ENCODE measurements at places on chromosomes 12 and 14.
A peak's percentile ranks its signal among the peaks of the same experiment; 100 is the strongest.

DNA sequence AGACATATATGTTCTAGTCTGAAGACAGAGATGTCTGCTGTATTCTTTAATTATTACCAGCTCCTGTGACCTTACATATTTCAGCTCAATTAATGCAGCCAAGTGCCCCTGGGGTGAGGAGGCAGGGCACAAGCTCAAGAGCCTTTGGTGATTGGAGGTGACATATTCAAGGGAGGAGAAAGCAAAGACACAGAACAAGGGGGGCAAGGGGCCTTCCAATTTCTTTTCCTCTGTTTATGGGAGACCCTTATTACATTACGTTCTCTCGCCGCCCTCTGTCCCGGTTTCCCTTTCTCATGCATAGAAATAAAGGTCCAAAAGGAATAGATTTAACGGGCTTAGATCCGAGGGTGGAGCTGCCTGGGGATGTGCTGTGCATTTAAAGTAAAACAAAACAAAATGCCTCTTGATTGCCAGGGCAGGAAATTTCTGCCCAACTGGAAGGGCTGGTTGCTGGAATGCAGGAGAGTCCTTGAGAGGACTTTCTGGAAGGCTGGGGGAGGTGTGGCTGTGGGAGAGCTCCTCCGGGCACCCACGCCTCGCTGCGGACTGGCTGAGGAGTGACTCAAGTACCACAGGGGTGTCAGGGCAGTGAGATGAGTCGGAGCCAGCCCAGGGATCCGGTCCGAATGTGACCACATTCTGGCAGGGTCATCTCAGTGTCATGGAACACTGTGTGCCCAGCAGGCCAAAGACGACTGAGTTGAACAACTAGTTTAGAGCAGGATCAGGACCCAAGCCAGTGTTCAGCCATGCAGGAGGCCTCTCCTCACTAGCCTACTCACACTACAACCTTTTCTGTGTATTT, 32.1 kb upstream of the GSG1 start:
- no peak for DNase-seq

- DNase-seq: no peak
Measured at GRCh38 chr14:98606041-98606640, 665.9 kb downstream of the BCL11B start.

DNA sequence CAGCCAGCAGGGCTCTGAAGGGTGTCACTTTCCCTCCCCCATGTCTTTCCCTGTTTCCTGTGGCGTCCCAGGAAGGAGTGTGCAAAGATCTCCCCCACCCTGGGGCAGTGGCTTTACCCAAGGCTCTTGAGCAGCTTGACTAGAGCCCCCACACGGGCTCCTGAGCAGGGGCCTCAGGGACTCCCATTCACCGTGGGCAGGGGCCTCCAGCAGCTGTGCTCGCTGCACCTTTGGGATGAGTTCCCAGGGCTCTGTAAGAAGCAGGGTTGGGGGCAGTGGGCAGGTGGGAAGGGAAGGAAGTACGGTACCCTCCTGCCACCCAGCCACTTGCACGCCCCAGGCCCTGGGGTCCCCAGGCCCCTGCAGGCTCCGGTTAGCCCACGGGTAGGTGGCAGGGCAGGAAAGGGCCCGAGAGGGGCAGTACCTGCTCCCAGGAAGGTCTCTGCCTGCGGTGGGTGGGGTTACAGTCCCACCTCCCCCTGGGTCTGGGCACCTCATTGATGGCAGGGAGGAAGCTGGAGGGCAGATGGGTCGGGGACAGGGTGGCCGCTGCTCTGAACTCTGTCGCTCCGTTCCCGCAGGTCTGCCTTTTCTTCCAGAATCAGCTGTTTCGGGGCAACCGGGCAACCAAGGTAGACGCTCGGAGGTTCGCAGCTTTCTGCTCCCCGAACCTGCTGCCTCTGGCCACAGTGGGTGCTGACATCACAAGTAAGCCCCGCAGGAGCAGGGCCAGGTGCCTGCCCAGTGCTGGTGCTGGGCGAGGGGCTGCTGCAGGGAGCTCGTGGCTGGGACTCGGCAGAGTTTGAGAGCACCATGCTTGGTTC, 13.0 kb downstream of the ASPG start:
- DNase-seq: no peak

DNA sequence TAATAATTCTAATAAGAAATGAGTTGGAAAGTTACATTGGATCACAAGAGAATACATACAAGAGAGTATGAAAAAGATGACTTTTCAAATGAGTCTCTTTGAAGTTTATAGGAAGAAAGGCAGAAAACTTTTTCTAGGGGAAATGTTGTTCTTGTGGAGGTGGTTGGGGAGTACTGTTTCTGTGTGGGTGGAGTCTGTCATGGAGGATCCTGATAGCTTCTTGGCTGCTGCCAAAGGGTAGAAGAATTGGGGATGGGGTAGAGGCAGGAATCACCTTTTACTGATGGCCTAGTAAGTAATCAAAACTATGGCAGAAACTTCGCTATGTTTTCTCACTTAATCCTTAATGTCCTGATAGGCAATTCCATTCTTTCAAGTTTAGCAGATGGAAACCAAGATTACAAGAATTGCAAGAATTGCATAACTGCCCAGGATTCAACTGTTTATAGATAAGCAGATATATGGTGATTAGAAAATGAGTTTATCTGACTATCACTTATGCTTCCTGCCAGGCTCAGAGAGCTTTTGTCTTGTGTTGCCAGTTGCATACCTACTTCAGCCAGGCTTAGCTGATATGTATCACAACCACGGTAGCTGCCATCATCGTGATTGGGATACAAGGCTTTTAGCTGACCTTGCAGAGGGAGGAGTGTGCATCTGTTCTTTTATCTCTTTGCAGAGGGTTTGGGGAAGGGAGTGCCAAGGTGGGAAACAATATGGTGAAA, 463.9 kb downstream of the TMTC2 start:
- no peak for DNase-seq

DNA sequence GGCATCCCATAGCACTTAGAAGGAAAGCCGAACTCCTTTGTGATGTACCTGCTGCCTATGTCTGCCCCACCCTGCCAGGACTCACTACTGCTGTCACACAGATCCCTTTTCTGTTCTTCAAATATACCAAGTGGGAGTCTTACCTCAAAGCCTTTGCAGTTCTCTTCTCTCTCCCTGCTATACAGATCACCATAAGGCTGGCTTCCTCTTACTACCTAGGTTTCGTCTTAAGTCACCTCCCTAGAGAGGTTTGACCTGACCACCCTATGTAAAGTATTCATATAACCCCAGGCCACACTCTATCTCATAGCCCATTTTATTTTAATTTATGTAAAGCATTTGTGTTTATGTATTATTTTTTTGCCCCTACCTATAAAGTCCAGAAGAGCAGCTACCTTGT, 117.6 kb downstream of the CRADD start:
- DNase-seq: no peak

- no peak for DNase-seq
Measured at GRCh38 chr12:132124766-132125425, 19.2 kb downstream of the DDX51 start.

GRCh38 chr14:68975667-68976066, 3.4 kb downstream of the ACTN1 start:
- DNase-seq: no peak

DNA sequence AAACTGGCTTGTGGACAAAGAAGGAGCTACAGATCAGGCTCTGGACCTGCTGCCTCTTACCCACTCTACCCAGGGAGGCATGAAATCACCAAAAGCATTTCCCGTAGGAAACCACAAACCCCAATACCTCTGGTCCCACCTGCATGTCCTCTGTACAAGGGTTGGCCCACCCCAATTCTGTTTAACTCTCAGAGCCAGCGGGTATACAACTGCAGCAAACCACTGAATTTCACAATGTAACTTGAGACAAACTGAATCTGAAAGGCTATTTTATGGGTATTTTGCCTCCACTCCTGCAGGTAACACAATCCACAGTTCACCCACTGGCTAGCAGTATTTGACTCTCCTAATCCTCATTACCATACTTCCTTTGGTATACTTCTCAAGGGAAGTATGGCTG, 16.5 kb downstream of the SIX1 start:
- no peak for DNase-seq

GRCh38 chr12:61854902-61855301, 405.3 kb upstream of the USP15 start:
- DNase-seq: no peak

DNA sequence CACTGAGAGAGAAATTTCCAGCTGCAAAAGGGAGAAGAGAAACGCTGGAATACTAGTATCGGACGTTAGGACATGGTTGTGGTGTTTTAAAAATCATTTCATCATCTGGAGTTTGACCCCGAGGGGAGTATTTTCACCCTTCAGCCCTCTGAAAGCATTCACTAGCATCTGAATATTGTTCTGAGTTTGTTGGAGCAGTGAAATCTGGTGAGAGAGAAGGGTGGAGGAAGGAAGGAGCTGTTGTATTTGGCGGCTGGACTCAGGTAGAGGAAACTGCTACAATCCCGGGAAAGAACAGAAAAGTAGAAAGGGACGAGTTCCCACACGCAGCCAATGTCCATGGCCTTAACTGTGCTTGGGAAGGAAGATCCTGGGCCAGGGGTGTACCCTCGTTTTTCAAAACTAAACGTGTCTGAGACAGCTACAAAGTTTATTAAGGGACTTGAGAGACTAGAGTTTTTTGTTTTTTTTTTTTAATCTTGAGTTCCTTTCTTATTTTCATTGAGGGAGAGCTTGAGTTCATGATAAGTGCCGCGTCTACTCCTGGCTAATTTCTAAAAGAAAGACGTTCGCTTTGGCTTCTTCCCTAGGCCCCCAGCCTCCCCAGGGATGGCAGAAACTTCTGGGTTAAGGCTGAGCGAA, 896 bp upstream of the CDKN1B start:
- no peak for DNase-seq

- DNase-seq: no peak
Measured at GRCh38 chr12:52147367-52147963, 44.3 kb downstream of the KRT80 start.

DNA sequence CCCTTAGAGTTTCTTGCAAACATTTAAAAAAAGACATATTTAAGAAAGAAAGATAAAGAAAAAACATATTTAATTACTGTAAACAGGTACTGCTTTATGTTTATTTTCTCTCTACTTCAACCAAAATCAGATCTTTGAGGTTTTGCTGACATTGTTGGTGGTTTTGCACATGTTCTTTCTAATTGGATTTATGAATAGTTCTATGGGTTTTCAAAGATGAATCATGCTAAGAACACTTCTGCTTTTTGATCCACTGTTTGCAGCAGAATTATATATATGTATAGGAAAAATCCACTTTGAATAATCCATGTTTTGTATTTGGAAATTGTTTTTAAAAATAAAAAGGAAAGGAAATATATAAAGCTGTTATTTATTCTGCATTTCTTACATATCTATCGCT, 78.4 kb downstream of the FRMD6 start:
- no peak for DNase-seq

- peak; percentile 37 for DNase-seq
Measured at GRCh38 chr12:109763201-109763841, 49.7 kb downstream of the FAM222A start.

GRCh38 chr12:131137009-131137835, 183.5 kb downstream of the ADGRD1 start:
- no peak for DNase-seq

DNA sequence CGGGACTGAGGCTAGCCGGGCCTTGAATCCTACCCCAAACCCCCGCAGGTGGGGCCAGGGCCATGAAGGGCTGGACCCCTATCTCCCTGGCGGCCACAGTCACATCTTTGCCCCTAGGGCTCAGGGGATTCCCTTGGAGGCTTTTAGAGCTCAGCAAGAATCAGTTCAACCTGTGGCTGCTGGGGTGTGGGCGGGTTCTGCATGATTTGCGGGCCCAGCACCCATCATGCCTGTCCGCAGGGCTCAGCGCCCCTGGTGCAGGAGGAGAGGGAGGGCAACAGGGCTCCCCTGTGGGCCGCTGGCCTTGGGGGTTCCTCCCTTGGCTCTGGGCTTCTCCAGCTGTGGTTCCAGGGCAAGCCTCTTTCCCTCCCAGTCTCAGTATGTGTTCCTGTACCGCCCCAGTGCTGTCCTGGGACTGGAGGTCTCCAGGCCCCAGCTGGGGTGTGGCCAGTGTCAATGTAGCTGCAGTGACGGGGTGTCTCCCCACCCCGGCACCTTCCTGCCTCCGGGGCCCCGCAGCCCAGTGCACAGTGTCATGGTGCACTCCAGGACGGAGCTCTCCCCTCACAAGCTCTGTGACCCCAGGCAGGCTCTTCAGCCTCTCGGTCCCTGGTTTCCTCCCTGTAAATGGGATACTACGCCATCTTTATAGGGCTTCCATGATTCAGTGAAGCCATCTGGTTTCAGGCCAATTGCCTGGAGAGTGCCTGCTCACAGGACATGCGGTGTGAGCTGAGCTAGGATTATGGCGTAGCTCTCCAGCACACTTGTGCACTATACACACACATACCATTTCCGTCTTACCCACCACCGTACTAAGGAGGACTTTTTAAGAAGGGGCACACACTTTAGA, 9.9 kb upstream of the LBHD2 start:
- no peak for DNase-seq

- DNase-seq: peak; percentile 69
Measured at GRCh38 chr12:122399592-122400373, 22.7 kb downstream of the CLIP1 start.

GRCh38 chr14:87014856-87015255, 978.1 kb downstream of the GALC start:
- no peak for DNase-seq

- no peak for DNase-seq
Measured at GRCh38 chr12:50297996-50298395, 14.7 kb upstream of the LIMA1 start.

DNA sequence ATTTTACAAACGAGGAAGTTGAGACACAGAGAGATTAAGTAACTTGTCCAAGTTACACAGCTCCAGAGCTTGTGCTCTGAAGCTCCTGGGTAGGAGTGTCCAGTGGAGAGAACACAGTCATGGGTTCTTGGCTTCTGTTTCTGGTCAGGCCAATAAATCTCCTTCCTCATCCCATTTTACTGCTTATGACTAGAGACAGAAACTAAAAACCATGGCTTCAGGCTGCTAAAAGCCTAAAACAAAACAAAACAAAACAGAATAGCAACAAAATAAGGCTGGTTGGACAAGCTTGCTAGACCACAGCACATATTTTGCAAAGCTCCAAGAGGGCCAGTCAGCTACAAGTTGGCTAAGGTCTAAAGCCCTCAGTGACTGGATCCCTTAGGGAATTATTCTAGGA, 49.8 kb downstream of the PTGER2 start:
- DNase-seq: no peak

DNA sequence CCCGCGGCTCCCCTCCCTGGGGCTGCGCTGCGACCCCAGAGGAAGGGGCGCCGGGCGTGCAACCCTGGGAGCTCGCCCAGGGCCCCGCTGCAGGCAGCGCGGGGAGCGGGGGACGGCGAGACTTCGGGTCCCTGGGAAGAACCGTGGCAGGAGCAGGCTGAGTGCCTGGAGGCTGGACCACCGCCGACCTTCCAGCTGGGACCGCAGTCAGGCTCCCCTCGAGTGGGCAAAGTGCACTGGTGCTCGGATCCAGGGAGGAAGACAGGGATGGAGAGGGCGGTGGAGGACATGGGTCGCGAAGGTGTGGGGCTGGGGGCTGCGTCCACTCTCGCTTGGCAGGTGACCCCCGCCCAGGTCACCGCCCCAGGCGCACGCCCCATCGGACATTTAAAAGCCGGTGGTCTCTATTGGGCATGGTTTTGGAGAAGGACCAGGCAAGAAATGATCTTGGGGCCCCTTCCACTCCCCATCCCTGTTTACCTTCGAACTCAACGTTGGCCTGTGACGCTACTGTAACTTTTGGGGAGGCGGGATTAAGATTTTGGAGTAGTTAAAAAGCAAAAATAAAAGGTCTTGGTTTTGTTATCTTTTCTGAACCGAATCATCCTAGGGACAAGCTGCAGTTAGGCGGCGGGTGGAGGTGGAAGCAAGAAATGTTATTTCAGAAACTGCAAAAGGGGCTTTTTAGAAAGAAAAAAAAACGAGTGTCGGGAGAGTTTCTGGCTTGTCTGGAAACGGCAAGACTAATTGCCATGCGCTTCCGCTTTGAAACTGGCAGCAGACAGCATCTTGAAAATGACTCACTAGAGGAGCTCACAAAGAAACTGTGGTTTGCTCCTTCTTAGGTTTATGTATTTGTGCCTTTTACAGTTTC, 1.0 kb downstream of the ELK3 start:
- peak; percentile 85 for DNase-seq

All from activated CD8-positive, alpha-beta T cell treated with anti-CD3 and anti-CD28 coated beads for 36 hours (primary cell).